Mammary microvascular endothelial cell (primary cell): ENCODE measurements at places on chromosomes 2 and 18. TPM values are rescaled to one million over a fixed set of nuclear protein-coding genes. Genes with fewer than 3 reads are reported as not detected.

The GALNT5 gene
- under 0.01 and 0.07 TPM in 2 replicates for total RNA-seq

The CD207 gene
- total RNA-seq, result not detected in 2 replicates

The TUBA4A gene
- total RNA-seq, result 13.6 and 22.3 TPM in 2 replicates

The GPR155 gene
- 0.74 and 0.80 TPM in 2 replicates for total RNA-seq

The MYCN gene
- total RNA-seq, result 0.39 and 0.73 TPM in 2 replicates

The CPS1 gene
- total RNA-seq, result 1.3 and 1.5 TPM in 2 replicates
